ENCODE measurements at places on chromosomes 2 and 18.

DNA sequence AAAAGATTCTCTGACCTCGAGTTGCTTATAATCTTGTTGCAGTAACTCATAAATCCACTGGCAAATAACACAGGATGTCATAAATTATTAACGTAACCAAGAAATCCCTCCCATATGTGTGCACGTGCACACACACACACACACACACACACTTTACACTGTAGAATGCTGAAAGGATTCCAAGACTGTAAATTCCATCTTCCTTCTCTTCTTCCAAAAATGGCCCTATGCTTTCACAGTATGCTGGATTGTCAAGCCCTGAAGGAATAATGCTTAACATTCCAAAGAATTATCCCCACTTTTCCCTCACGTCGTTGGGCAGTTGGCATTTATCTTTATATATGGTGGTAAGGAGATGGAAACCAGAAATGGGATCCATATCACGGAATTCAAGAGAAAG lies 117.5 kb upstream of the CRIM1 start:
- no peak for DNase-seq

- DNase-seq, result no peak
Measured at GRCh38 chr18:23378302-23378686, 74.8 kb upstream of the RIOK3 start.

DNA sequence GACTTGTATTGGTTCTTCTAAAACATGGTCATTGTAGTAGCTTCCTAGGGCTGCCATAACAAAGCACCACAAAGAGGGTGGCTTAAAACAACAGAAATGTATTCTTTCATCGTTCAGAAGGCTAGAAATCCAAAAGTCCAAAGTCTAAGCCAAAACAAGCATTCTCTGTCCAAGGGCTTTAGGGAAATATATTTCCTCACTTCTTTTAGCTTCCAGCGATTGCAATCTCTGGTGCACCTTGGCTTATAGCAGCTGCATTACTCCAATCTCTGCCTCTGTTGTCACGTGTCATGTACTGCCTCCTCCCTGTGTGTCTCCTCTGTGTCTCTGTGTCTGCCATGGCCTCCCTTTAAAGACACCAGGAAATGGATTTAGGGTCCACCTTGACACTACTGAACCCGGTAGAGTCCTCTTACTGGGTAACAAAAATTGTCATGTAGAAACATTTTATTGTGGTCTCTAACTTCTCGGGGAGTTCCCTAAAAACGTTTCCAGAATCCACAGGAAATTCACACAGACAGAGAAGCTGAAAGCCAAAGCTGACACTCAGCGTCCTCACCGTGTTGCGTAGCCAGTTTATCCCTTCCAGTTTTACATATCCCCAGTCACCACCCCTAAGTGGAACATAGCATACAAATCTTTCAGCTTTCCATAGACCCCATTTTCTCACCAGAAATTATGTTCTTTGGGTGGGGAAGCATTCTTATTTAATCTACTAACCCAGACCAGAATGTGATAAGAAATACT lies 20.7 kb upstream of the TTN start:
- DNase-seq, result no peak

- no peak for DNase-seq
Measured at GRCh38 chr18:68588169-68588568, 126.7 kb downstream of the TMX3 start.

DNA sequence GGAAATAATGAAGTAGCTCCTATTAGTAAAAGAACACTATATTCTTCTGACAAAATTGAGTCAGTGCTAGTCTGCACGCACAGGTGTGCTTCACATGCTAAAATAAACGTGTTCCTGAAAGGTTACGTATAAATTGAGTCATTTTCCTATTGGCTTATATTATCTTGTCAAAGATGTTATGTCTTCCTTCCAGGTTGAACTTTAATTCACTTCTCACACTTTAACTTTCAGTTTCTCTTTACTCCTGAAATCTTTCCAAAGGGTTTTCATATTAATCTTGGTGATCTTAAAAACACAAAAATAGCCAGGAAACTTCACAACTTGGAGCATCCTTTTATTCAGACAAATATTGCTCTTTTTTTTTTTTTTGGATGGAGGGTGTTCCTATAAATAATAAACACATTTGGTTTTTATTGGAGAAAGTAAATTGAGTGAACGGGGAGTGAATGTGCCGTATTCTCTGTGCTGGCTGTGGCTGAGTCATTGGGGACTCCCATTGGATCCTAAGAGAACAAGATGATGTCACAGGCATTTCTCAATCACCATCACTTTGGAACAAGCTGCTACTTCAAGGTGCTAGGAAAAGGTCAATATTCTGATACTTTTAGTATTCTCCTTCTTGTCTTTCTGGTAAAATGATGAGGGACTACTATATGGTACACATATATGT lies 150.2 kb upstream of the SPATS2L start:
- no peak for DNase-seq

DNA sequence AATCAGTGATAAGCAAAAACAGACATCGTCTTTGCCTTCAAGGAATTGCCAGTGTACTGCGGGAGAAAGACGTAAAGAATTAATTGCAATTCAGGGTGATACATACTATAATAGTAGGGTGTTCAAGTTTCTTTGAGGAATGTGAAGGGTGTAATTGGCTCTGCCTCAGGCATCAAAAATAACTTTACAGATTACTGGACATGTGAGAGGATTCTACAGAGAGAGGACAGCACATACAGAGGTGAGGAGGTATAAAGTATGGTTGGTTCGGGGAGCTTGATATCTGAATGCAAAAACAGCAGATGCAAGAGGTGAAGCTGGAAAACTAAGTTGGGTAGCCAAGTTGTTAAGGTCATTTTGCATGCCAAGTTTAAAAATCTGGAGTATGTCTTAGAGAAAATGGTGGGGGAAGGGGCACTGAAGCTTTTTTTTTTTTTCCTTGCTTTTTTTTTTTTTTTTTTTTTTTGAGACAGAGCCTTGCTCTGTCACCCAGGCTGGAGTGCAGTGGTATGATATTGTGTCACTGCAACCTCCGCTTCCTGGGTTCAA lies 227.5 kb upstream of the FOSL2 start:
- no peak for DNase-seq

- DNase-seq, result no peak
Measured at GRCh38 chr2:167489325-167489724, 601.0 kb downstream of the XIRP2 start.

DNA sequence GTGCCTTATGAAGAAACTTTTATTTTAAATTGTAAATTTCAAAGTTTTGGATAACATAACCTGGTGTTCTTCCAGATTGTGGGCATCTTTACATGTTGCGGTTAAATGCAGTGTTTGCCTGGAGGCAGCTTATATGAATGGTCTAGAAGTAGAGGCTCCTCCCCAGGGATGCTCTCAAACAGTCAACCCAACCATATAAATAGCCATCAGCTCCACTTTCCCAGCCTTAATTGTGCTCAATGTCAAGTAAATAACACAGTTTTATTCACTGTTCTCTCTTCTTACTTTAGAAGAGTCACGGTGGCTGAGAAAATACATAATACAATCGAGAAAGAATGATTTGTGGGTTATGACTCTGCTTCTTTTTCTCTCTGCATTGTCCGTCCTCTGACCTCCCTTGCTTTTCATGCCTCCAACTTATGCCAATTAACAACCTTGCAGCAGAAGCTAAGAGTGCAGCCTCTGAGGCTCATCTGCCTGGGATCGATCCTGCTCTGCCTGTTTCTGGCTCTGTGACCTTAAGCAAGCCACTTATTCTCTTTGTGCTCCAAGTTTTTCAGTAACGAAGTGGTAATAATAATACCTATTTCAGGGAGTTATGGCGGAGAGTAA lies 100.3 kb downstream of the DAW1 start:
- no peak for DNase-seq

- DNase-seq, result no peak
Measured at GRCh38 chr2:27929916-27930486, 39.5 kb downstream of the BABAM2 start.

DNA sequence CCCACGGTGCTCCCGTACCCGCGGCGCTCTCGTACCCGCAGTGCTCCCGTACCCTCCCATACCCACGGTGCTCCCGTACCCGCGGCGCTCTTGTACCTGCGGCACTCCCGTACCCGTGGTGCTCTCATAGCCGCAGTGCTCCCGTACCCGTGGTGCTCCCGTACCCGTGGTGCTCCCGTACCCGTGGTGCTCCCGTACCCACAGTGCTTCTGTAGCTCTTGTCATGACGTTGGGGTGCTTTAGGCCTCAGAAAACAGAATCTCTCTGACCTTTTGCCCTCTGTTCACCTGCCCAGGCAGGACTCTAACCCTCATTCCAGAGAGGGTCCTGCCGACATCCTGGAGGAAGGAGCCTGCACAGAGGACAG lies 35.3 kb downstream of the SLC66A2 start:
- no peak for DNase-seq

- DNase-seq, result no peak
Measured at GRCh38 chr18:42196651-42197050, 241.6 kb downstream of the PIK3C3 start.

- no peak for DNase-seq
Measured at GRCh38 chr2:55862673-55863390, 60.8 kb downstream of the EFEMP1 start.

DNA sequence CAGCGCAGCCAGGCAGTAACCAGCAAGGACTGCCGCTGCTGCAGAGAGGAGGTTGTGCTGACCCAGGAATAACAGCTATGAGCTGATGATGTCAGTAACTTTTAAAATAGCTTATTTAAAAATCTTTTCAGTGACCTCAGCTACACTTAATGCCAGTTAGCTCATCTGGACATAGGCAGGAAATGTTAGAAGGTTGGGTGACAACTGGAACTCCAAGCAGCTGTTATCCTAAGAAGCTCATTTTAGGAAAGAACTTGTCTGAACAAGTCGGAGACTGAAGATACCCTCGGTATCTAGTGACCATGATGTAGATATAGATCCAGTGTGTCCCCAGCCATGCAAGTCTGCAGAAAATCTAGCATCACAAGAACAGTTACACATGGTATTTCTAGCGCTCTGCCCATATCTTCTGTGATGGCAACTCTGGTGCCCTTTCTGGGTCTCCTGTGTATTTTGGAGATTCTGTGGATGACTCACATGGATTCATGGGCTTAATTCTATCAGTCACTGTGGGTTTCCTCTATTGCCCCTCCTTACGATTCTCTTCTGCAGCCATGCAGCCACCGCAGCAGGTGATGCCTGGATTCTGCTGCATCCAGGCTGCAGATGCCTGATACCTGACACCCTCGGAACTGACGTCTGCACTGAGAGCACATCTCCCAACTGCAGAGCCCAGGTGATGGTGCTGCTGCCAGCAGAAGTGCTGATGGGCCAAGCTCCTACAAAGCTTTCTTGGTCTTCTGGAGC lies 19.8 kb upstream of the PLEK start:
- DNase-seq, result no peak

DNA sequence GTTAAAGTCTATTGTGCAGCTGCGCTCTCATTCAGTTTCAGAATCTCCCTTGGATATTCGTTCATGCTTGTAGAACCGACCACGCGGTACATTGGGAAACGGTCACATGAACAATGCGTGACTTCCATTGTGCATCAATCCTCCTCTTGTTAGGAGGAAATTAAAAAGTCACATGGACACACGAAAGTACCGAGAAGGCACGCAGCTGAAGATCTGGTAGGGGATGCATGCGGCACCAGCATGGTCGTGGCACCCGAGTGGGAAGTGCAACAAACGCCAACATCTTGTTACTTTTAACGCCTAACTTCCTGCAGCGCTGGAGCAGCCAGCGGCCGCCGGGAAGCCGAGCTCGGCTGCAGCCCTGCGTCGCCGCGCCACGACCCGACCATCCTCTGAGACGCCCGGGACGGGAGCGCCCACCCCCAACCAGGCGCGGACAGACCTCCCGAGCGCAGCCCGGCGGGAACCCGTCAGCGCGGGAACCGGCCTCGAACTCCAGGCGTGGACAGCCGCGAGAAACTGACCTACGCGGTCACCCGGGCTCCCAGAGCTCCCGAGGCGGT lies 412 bp downstream of the OSBPL1A start:
- DNase-seq, result peak; percentile 6

DNA sequence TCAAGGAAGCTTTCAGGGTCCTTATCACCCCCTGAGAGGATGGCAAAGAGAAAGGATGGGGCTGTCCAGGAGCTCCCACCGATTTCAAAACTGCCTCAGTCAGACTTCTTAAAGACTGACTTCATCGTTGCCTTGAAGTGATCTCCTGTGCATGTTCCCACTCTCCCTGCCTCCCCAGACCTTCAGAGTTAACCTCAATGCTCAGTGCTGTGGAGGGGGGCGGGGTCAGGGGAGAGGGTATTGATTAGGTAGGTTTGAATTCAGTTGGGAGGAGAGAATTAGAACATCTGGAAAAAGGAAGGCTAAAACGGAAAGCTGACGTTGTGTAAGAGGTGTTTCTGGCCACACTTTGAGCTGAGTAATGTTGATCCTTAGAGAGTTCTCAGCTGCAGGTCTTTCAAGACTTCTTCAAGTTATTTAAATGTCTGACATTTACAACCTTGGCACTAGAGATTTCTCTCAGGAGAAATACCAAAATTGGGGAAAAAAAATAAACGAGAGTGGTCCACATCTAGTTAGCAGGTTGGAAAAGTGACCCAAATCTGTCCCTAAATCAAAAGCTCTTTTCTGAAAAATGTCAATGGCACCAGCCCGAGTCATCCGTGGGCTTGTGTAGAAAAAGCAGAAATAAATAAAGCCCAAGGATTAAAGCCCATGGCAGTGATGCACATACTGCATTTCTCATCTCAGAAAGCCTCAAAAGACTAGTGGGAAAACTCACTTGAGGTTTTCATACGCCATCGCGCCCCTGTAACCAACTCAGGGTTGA lies 134.7 kb upstream of the EPAS1 start:
- DNase-seq, result no peak

DNA sequence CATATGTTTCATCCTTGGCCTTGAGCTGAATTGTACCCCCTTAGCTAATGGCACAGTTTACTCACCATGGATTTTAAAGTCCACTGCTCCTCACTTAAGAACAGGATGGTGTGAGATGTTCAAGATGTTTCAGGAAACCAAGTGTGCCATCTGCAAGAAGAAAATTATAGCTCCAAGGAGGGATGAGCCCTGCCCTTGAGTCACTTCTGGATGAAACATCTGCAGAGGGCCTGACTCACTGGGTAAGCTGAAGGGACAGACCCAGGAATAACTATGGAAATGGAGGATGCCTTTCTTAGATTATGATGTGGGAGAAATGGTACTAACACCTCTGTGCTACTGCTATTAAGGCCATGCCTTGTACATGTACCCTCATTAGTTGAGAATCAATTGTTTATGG lies 6.4 kb downstream of the MARS2 start:
- no peak for DNase-seq

DNA sequence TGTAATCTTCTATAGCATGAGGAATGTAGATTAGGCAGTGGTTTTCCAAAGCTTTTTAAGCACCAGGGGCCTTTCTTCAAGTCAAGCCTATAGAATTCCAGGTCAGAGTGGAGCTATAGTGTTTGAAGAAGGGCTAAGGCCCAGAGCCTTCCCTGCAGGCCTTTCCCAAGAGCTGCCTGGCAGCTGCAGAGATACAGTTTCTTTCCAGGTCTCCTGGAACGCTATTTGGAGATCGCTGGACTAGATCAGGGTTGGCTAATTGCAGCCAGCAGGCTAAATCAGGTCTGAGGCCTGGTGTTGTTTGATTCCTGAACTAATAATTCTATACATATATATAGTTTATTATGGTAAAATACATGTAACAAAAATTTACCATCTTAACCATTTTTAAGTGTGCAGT lies 319.0 kb upstream of the SPRED2 start:
- no peak for DNase-seq

GRCh38 chr2:58916063-58916462 lies 674.9 kb upstream of the FANCL start:
- DNase-seq, result no peak

Data from activated CD8-positive, alpha-beta memory T cell treated with anti-CD3 and anti-CD28 coated beads for 48 hours (primary cell).